ENCODE measurements at places on chromosomes 16 and 17.

DNA sequence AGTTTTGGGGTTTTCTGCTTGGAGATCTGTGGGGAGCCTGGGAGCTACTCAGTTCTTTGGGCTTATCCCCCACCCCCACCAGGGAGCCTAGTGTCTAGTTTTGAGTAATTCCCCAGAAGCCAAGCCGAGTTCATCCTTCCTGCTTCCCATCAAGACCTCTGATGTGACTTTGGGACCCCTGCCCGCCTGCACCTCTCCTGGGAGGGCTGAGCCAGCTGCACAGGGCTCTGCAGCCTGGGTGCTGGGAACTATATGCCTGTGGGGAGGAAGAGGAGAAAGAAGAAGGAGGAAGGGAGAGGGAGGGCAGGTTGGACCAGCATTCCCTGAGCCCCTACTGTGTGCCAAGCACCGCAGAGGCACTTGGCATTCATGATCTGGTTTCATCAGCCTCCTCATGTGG lies 178.9 kb downstream of the TMEM132E start:
- DNase-seq, result no peak

DNA sequence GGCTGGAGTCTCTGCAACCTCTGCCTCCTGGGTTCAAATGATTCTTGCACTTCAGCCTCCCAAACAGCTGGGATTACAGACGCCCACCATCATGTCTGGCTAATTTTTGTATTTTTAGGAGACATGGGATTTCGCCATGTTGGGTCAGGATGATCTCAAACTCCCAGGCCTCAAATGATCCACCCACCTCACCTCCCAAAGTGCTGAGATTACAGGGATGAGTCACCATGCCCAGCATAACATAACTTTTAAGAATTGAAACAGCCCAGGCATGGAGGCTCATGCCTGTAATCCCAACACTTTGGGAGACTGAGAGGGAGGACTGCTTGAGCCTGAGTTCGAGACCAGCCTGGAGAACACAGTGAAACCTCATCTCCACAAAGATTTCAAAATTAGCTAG lies 2.5 kb downstream of the RSL1D1 start:
- no peak for DNase-seq

DNA sequence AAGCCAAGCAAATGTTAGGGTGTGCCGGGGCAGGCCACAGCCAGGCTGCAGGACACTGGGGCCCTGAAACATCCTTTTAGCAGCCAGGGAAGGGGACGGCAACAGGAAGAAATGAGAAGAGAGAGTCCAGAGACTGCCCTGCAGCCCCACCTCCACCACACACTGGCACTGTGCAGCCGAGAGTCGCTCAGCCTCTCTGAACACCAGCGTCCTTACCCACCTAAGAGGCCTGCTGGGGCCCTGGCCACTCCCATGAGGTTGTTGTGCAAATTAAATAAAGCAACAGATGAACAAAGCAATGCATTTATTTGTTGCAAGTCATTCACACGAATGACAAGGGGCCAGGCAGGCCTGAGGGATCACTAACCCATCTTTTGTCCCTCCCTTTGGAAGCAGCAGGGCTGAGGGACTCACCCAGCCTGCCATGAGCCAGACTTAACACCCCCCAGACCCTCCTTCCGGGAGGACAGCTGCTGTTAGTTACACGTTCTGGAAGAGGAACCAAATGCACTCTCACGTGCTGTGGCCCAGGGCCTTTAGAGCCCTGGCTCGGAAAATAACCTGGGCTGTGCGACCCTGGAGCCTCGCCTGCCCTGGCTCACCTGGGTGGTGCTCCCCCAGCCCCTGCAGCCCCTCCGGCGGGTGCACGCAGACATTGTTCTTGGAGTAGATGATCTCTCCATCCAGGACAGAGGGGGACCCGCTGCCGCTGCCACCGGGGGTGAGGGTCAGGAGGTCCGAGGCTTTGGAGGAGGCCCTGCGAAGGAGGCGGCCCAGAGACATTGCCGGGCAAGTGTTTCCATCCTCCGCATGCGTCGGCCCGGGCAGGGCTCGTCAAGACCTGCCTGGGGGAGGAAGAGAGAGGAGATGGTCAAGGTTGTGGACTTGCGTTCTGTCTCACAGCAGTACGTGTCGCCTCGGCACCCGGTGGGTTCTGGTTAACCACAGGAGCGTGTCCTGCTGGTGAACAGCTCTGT lies 22.6 kb downstream of the TBC1D16 start:
- DNase-seq, result no peak

- no peak for DNase-seq
Observed at GRCh38 chr17:78800132-78800931, 18.3 kb upstream of the CYTH1 start.

- DNase-seq, result no peak
Observed at GRCh38 chr16:7443648-7444365, 111.2 kb downstream of the RBFOX1 start.

GRCh38 chr16:1338119-1338730 lies 4.8 kb downstream of the BAIAP3 start:
- DNase-seq, result no peak

DNA sequence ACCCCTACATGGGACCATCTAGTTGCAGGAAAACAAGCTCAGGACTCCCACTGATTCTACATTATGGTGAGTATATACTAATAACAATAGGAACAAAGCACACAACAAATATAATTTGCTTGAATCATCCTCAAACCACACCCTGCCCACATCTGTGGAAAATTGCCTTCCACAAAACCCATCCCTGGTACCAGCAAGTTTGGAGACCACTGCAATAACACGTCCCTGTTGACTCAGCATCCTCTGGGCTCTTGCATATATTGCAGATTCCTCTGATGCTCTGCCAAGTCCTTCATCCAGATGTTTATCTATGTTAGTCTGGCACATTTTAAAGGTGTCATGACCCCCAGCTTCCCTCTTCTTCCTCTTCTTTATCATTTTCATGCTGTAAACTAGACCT lies 138.4 kb downstream of the PCTP start:
- no peak for DNase-seq

DNA sequence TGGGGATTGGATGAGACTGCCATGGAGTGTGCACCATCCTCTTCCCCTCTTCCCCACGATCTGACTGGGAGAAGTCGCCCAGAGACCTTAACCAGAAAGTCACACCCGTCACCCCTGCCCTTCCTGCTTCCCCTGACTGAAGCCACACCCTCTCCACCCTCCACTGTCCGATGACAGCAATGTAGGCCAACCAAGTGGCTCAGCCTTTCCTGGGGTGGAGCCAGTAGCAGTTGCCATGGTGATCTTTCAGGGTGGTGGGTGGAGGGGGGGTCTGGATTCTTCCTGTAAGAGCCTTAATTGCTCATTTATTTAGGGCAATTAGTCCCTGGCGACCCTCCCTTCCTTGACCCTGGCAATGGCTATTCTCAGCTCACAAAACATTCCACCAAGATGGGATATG lies 37.5 kb upstream of the PHB1 start:
- DNase-seq, result no peak

- no peak for DNase-seq
Observed at GRCh38 chr17:40293363-40293762, 5.7 kb downstream of the CDC6 start.
